Femur (tissue), 1 donor: ENCODE measurements at places on chromosomes 16 and 17.

DNA sequence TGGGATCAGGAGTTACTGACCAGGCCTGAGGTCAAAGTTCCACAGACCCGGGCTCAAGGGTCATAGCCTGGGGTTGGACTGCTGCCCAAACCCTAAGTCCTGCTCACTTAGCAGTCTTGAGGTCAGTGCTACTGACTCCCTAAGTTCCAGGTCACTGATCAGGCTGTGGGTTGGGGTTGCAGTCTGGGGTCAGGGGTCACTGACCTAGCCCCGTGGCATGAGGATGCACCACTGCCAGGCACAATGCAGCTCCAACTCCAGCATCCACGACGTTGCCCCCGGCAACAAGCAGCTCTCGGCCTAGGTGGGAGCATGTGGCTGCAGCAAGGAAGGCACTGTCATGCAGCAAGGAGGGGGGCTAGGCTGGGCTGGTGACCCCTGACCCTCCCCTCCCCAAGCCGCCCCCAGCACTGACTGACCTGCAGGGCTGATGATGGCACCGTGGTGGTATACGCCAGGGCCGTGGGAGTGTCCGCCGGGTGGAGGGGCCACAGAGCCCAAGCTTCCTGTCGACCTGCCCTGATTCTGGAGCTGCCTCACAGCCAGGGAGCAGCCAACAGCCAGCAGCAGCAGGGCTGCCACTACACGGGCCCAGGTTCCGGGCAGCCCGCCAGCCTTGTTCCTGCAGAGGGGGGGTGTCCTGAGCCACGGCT, 1.1 kb downstream of the GGT6 start:
- DNase-seq: peak; percentile 22

DNA sequence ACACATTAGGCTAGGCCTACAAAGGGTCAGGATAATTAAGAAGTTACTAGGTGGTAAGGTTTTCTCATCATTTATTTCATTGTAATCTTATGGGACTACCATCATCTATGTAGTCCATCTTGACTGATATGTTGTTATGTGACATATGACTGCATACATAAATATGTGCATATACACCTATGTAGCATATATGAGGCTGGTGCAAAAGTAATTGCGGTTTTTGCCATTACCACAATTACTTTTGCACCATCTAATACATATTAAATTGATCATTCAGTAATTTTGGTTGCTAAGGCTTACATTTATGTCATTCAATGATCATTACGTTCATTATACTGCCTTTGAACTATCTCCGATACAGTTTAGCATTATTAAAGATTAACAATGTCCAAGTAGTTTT, 167.8 kb upstream of the AXIN2 start:
- DNase-seq: no peak

DNA sequence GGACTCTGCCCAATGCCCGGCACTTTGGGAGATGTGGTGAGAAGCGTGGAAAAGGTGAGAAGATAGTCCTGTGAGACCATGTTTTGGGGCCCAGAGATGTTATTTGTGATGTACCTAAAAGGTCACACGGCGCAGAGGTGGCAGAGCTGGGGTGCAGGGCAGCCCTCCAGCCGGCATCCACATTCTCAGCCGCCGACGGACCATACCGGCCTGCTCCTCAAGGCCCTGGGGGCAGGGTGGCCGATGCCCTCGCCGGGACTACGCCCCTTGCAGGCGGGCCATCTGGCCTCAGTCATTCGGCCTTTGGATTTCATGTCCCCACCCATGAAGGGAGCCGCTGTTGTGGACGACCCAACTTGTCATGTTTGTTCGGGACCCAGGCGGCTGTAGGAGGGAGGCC, 131.4 kb upstream of the GSE1 start:
- no peak for DNase-seq

DNA sequence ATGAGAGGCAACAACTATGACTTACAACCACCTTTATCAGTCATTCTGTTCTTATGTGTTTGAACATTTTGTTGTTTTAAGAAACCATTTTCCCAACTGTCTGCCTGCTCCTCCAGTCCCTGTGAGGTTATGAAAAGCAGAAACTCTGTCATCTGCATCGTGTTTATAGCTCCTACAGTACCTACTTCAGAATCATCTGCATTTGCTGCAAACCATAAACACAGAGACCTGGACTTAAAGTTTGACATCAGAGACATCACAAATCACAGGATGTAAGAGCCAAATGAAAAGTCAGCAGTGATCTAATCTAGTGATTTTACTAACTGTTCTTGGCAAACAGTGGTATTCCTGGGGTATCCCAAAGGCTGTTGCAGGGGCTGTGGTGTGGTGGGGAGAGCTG, 55.2 kb downstream of the CDH11 start:
- DNase-seq: no peak
